ENCODE measurements at places on chromosomes 4 and X.
A peak's percentile ranks its signal among the peaks of the same experiment; 100 is the strongest.

GRCh38 chr4:169117591-169118081, 107.6 kb upstream of the CBR4 start:
- H3K4me1 ChIP-seq, result peaks cover 24% of the 10 kb centered on the region
- H3K4me3 ChIP-seq, result no peak overlapping the region
- H3K36me3 ChIP-seq, result peaks cover 13% of the 10 kb centered on the region
- DNase-seq, result no peak

- no peaks in the 10 kb centered on the region for H3K36me3 ChIP-seq
- no peaks in the 10 kb centered on the region for H3K27me3 ChIP-seq
- H3K4me1 ChIP-seq, result peaks cover 4% of the 10 kb centered on the region
- peak overlapping the region; percentile 14 for H3K27ac ChIP-seq
- no peak for DNase-seq
Observed at GRCh38 chr4:7867701-7868435, 71.8 kb downstream of the AFAP1 start.

- no peaks in the 10 kb centered on the region for H3K36me3 ChIP-seq
- DNase-seq, result no peak
Observed at GRCh38 chr4:158934996-158935669, 166.3 kb downstream of the FNIP2 start.

GRCh38 chrX:120244735-120245498, 5.7 kb upstream of the ZBTB33 start:
- peak overlapping the region; percentile 96 for H3K27ac ChIP-seq
- no peaks in the 10 kb centered on the region for H3K36me3 ChIP-seq
- DNase-seq, result peak; percentile 79
- H3K27me3 ChIP-seq, result no peaks in the 10 kb centered on the region
- peaks cover 4% of the 10 kb centered on the region for H3K4me1 ChIP-seq
- H3K4me3 ChIP-seq, result peak overlapping the region; percentile 22

DNA sequence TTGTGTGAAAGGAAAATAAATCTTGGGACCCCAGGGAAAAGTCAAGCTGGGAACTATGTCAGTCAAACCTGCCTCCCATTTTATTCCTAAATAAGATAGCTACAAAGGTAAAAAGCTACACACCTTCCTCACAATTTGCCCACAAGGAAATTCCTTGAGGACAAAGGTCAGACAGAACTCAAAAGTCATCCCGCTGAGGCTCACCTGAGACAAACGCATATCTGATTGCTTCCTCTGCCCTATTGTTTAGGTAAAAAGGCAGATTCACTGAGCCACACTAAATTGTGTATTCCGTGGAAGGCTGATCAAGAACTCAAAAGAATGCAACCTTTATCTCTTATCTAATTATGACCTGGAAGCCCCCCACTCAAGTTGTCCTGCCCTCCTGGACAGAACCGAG, 58.7 kb upstream of the MAML3 start:
- DNase-seq, result peak; percentile 25
- peaks cover 15% of the 10 kb centered on the region for H3K4me1 ChIP-seq
- H3K27ac ChIP-seq, result peak overlapping the region; percentile 78
- no peak overlapping the region for H3K4me3 ChIP-seq
- H3K36me3 ChIP-seq, result no peaks in the 10 kb centered on the region

DNA sequence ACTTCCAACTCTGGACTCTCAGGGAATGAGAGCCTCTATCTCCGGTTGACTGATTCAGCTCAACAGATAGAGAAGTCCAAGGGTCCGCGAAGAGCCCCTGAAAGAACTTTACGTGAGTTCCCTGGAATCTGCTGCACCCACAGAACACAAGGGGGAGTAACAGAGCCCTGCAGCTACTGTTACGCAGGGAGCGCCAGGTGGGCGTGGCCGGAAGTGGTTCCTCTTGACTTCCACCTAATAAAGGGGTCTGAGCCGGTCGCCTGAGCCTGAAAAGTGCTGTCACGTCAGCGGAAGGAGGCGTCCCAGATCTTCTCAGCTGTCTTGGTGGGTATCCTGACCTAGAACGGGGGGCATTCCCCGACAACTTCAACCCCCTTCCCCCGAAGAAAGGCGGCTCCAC, at the start of gene MAGEB6:
Gene MAGEB6, plus strand, starts transcription at position 237 of the 400 bp plus-strand sequence. CDS start 1,407 bp downstream, outside the sequence.
- no peaks in the 10 kb centered on the region for H3K36me3 ChIP-seq
- H3K4me1 ChIP-seq, result no peaks in the 10 kb centered on the region
- H3K27me3 ChIP-seq, result no peaks in the 10 kb centered on the region

DNA sequence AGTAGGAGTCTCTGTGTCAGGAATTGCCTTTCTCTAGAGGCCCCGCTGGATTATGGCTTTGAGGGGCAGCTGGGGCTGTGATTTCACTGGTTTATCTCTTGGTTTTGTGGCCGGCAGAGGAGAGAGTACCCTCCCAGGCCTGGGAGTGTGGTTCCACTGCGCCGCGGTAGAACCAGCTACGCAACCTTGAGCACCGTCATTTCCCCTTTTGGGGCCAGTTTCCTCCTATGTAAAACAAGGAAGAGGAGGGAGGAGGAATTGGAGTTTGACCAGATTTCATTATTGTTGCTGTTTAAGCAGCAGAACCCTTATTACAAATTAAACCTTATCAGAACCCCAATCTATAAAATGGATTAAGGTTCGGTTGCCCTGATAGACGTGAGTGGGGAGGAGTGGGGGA, 4.4 kb downstream of the SOX3 start:
- no peaks in the 10 kb centered on the region for H3K4me1 ChIP-seq
- H3K27ac ChIP-seq, result no peak overlapping the region
- H3K4me3 ChIP-seq, result no peak overlapping the region
- peaks cover 61% of the 10 kb centered on the region for H3K27me3 ChIP-seq
- DNase-seq, result no peak

- no peak overlapping the region for H3K27ac ChIP-seq
- H3K4me3 ChIP-seq, result no peak overlapping the region
- no peak for DNase-seq
Observed at GRCh38 chr4:8907596-8908205, 36.1 kb upstream of the HMX1 start.

DNA sequence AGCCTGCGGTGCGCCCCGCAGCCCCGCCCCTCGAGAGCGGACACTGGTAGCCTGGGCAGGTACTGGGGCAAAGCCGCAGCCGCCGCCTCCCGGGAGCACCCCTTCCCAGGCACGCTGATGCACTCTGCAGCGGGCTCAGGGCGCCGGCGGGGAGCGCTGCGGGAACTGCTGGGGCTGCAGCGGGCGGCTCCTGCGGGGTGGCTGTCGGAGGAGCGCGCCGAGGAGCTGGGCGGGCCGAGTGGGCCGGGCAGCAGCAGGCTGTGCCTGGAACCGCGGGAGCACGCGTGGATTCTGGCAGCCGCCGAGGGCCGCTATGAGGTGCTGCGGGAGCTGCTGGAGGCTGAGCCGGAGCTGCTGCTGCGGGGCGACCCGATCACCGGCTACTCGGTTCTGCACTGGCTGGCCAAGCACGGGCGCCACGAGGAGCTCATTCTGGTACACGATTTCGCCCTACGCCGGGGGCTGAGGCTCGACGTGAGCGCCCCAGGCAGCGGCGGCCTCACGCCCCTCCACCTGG, 401 bp downstream of the SOWAHD start:
- peak overlapping the region; percentile 80 for H3K27ac ChIP-seq
- H3K4me1 ChIP-seq, result peaks cover 25% of the 10 kb centered on the region
- peak; percentile 65 for DNase-seq

- H3K4me1 ChIP-seq, result no peaks in the 10 kb centered on the region
- no peak overlapping the region for H3K4me3 ChIP-seq
- no peak for DNase-seq
- H3K27ac ChIP-seq, result no peak overlapping the region
Observed at GRCh38 chr4:62448911-62449310, 1248.8 kb downstream of the ADGRL3 start.

- DNase-seq, result no peak
- no peaks in the 10 kb centered on the region for H3K27me3 ChIP-seq
- no peaks in the 10 kb centered on the region for H3K4me1 ChIP-seq
- H3K36me3 ChIP-seq, result no peaks in the 10 kb centered on the region
Observed at GRCh38 chr4:22466581-22466980, 49.3 kb downstream of the ADGRA3 start.

DNA sequence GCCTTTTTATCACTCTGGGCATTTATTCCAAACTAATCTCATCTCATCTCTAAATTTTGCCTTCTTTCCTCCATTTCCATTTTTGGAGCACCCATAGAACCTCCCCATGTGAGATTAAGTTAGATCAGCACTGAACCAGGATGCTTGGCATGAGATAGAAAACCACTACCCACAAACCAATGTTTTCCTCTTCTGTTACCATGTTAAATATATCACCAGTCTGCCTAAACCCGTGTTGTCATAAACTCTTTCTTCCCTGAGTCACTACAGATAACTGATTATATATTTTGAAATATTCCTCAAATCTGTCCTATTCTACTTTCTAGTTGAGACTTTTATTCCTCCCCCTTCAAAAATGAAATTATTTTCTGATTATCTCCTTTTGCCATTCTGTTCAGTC, 37.6 kb downstream of the GABRB1 start:
- no peak overlapping the region for H3K27ac ChIP-seq
- no peak overlapping the region for H3K4me3 ChIP-seq
- H3K36me3 ChIP-seq, result no peaks in the 10 kb centered on the region

- no peak overlapping the region for H3K4me3 ChIP-seq
- DNase-seq, result peak; percentile 14
- peak overlapping the region; percentile 7 for H3K27ac ChIP-seq
- no peaks in the 10 kb centered on the region for H3K36me3 ChIP-seq
- H3K4me1 ChIP-seq, result peaks cover 4% of the 10 kb centered on the region
Observed at GRCh38 chr4:81600520-81601357, 129.0 kb upstream of the RASGEF1B start.

GRCh38 chrX:21493226-21493830, 119.1 kb downstream of the CNKSR2 start:
- H3K27ac ChIP-seq, result no peak overlapping the region
- H3K4me1 ChIP-seq, result no peaks in the 10 kb centered on the region
- DNase-seq, result no peak
- H3K27me3 ChIP-seq, result no peaks in the 10 kb centered on the region

- no peak overlapping the region for H3K27ac ChIP-seq
- no peaks in the 10 kb centered on the region for H3K36me3 ChIP-seq
Observed at GRCh38 chr4:92104506-92104905, 199.3 kb upstream of the GRID2 start.

- H3K27ac ChIP-seq, result no peak overlapping the region
- H3K27me3 ChIP-seq, result no peaks in the 10 kb centered on the region
- no peaks in the 10 kb centered on the region for H3K36me3 ChIP-seq
- no peak for DNase-seq
- no peak overlapping the region for H3K4me3 ChIP-seq
Observed at GRCh38 chrX:112698946-112699345, 19.2 kb upstream of the LHFPL1 start.

GRCh38 chr4:142817442-142817841, 28.7 kb downstream of the INPP4B start:
- peak overlapping the region; percentile 2 for H3K27ac ChIP-seq
- H3K27me3 ChIP-seq, result no peaks in the 10 kb centered on the region
- no peaks in the 10 kb centered on the region for H3K4me1 ChIP-seq
- DNase-seq, result no peak
- no peaks in the 10 kb centered on the region for H3K36me3 ChIP-seq

DNA sequence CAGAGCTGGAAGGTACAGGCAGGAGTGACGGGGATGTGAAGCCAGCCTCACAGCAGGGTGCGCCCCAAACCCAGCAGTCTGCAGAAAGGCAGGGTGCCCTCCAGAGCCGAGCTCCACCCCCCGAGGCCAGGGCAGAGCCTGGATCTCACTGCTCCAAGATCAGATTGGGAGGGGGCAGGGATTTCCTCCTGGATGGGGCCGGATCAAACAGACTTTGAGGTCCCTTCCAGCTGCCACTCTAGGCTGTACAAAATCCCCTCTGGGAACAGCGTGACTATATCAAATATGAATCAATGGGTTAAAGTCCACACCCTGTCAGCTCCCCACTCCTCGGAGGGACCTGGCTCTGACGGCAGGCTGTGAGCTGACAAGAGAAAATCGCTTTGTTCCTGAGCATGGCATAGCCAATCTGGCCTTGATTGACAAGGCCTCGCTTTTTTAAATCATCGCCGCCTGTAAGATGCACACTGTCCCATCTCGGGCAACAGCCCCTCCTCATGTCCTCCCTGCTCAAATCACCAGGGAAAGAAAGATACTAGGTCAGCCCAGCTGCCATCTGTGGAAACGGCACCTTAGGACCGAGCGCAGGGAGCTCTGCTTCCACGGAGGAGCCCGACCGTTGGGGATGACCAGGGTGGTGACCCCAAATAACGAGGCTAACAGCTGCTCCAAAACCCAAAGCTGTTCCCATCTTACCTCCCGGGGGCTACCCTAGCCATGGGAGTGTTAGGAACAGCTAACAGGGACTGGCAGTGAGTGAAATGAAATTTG, 39.9 kb downstream of the PSAPL1 start:
- H3K4me1 ChIP-seq, result peaks cover 6% of the 10 kb centered on the region
- H3K4me3 ChIP-seq, result no peak overlapping the region
- H3K27me3 ChIP-seq, result no peaks in the 10 kb centered on the region

GRCh38 chrX:123854329-123854728, 5.5 kb upstream of the XIAP start:
- H3K4me3 ChIP-seq, result no peak overlapping the region
- DNase-seq, result no peak
- H3K27ac ChIP-seq, result no peak overlapping the region
- H3K4me1 ChIP-seq, result no peaks in the 10 kb centered on the region
- no peaks in the 10 kb centered on the region for H3K27me3 ChIP-seq
- no peaks in the 10 kb centered on the region for H3K36me3 ChIP-seq

- H3K4me3 ChIP-seq, result no peak overlapping the region
- no peaks in the 10 kb centered on the region for H3K4me1 ChIP-seq
- H3K27ac ChIP-seq, result no peak overlapping the region
- no peak for DNase-seq
- no peaks in the 10 kb centered on the region for H3K27me3 ChIP-seq
Observed at GRCh38 chr4:172521248-172521647, 647.4 kb upstream of the GALNT7 start.

DNA sequence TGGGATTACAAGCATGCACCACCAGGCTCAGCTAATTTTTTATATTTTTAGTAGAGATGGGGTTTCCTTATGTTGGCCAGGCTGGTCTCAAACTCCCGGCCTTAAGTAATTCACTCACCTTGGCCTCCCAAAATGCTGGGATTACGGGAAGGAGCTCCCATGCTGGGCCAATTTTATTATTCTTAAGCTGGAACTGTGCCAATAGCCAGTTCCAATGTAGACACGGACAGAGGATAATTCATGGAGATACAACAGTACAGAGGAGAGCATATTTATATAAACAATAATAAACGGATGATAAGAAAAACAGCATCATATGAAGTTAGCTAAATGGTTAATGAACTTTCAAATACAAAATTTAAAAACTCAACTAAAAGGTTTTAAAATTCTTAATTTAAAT, 87.8 kb downstream of the PPA2 start:
- H3K27me3 ChIP-seq, result no peaks in the 10 kb centered on the region
- no peak overlapping the region for H3K4me3 ChIP-seq
- H3K36me3 ChIP-seq, result no peaks in the 10 kb centered on the region
- DNase-seq, result no peak

- H3K36me3 ChIP-seq, result no peaks in the 10 kb centered on the region
- H3K27me3 ChIP-seq, result no peaks in the 10 kb centered on the region
Observed at GRCh38 chr4:21757248-21757647, 191.3 kb downstream of the KCNIP4 start.

All from transverse colon (tissue), 4 donors.